NCI-H345 (cell line): ENCODE measurements at places on chromosomes 7 and 10.

DNA sequence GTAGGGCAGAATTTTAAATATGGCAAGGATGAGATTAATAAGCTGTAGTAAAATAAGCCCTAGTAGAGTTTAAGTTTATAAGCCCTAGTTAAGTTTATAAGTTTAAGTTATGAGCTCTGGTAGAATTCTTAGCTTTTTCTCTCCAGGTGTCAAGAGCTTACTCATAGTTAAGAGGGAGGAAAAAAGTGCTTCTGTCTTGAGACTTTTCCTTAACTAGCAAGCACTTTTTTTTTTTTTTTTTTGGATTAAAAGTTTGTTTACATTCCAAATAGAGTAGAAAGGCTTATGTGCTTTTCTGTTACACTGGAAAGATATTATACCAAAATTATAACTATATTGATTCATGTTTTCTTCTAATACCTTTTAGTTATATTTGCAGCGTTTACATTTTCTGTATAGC, 25.5 kb upstream of the MPP7 start:
- DNase-seq: no peak

DNA sequence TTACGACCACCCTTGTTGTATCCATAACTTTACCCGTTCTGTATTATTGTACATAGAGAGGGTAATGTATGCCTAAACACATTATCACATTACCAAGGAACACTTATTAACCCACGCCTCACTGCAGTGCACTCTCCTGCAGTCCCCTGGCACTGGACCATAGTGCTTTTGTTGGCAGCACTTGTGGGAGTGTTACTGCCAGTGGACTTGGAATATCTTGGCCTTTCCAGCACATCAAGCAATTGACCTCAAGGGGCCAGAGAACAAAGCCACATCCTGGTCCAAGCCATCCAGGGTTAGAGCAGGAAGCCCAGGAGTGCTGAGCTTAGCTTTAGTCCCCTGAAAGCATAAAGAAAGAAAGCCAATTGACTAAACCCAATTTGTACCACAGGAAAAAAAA, 304.2 kb downstream of the PCDH15 start:
- DNase-seq: no peak

DNA sequence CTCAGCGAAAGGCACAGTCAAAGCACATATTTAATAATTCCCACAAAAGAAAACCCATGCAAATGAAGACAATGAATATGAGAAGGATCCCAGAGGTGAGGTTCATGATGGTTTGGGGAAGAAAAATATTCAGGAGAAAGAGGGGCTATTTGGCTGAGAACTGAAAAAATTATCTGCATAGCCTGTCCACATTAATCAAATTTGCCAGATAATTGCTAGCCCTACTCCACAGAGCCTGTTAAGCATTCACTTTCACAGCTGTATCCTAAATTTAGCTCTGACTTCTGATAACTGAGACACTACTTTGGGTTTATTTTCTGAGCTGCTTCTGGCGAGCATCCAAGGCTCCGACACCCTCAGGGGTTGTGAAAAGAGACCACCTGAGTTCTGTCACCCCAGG, 176.2 kb downstream of the HERPUD2 start:
- no peak for DNase-seq

DNA sequence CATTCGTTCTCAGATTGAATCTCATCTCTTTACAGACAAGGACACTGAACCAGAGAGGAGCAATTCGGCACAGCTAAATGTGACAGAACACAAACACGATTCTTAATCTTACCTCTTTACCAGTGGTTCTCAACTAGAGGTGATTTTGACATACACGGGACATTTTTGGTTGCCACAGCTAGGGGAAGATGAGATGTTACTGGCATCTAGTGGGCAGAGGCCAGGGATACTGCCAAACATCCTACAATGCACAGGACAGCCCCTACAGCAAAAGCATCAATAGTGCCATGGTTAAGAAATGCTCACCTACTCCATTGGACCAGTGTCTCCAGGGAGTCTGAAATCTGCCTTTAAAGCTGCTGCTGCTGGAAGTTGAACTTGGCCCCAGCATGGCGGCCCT, 27.3 kb downstream of the PDE1C start:
- DNase-seq: no peak

DNA sequence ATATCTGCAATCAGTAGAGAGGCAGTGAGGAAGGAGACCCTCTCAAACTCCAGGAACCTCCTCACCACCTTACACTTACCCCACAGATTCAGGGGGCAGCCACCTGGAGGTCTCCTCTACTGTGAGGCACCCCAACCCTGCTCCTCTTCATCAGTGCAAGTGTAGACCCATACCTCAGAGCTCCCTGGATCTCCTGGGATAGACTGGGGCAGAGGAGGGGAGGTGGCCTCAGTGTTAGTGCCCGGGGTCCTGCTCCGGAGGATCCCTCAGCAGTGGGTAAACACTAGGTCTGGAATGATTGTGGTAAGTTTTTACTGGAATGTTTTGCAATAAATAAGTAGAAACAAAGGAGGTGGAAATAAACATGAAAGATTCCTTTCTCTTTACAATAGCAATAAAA, 31.1 kb downstream of the ANTXRL start:
- no peak for DNase-seq

DNA sequence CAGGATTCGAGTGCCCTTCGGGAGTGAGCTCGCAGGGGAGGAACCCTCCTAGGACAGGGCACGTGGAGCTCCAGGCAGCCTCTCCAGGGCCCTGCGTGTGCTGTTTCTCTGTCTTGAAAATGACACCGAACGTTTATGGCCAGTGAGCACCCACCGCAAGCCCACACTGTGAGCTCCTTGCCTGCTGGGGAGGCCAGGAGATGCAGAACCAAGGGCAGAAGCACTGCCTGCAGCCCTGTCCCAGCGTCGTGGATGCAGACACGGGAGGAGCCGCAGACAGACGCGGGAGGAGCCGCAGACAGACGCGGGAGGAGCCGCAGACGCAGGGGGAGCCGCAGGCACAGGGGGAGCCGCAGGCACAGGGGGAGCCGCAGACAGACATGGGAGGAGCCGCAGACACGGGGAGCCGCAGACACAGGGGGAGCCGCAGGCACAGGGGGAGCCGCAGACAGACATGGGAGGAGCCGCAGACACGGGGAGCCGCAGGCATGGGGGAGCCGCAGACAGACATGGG, 314.4 kb downstream of the PTPRN2 start:
- DNase-seq: no peak

DNA sequence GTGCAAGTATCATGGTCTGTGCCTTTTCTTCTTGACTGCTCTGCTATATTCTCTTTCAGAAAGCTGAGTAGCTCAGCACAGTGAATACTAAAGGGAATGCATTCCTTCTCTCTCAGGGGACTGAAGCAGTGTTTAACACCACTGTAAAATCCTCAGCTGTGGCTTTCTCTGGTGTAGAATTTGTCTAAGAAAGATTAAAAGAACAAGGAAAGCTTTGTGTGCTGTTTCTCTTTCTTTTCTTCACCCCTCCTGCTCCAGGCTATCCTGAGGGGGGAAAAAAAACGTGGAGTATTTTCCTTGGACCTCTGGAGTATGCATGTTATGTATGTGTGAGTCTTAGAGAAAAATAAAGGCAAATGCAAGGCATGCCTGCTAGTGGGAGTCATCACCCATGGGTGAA, 383.9 kb downstream of the AUTS2 start:
- no peak for DNase-seq

GRCh38 chr7:107998660-107999480, 4.1 kb downstream of the LAMB1 start:
- no peak for DNase-seq

DNA sequence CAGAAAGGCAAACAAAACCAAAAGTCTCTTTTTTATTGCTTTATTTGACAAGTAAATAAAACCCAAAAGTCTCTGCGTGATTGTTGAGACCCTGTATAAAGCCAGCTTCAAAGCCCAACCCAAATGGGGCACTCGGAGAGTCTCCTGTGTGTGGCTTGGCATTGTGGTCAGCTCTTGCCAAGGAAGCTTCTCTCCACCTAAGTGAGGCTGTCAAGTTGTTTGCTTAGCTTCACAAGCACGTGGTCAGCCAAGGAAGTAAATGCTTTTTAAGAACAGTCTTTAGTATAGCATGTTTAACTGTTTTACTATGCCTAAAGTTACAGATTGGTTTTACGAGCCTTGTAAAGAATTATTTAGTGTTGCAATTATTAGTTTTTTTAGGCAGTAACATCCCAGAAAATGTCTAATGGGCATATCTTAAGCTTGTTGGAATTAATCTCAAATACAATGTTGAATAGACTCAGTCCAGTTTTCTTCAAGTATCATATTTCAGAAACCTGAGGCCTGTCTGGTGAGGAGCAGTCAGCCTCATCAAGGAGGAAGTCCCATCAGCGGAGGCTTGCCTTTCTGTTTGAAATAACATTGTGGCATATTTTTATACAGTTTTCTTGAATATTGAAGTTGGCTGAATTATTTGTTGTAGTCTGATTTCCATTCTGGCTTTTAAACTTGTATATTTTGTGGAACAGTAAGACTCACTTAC, 144.3 kb downstream of the ANKRD30A start:
- DNase-seq: no peak

DNA sequence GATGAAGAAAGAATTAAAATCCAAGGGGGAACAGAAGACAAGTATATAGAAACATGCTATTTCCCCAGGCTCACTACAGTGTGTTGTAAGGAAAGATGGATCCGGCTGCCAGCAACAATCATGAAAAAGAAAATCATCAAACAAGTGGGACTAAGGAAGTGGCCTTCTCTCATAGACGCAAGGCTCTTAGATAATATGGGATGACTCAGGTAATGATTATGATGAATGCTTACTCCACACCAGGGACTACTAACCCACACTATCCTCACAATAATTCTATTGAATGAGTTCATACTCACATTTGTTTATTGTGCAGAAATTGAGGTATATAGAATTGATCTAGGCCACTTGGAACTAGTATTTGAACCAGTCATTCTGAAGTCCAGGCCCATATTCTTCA, 111.2 kb upstream of the BET1 start:
- no peak for DNase-seq

DNA sequence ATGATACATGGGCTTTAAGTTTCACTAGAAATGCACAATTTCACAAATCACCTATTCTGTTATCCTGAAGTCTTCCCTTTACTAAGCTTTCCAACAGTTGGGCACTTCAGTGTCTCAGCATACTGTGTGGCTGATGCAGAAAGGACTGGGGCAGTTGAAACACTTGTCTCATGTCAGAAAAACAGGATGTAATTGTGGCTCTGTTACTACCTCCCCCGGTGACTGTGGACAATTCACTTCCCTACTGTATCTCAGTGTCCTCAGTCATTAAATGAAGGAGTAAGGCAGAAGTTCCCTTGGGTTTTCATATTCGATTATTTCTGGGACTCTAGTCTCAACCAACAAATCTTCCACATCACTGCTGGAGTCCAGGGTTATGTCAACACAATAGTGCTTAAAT, 17.9 kb downstream of the ANKRD22 start:
- no peak for DNase-seq

DNA sequence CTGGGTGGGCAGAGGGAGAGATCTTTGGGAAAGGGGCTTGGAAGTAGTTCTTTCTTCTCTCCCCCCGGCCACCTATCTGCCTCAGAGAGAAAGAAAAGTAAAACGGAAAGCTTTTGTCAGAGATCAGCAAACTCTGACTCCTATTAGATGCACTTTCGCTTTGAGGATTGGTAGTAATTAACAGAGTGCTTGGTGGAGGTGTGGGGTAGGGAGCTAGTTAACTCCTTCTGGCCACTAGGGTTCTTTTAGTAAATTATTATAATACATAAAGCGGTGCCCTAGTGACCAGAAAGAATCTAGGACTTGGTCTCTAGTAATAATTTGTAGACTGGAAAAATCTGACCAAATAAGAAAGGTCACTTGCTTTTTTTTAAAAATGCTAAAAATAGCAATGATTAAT, 54.6 kb downstream of the CPVL start:
- DNase-seq: no peak

DNA sequence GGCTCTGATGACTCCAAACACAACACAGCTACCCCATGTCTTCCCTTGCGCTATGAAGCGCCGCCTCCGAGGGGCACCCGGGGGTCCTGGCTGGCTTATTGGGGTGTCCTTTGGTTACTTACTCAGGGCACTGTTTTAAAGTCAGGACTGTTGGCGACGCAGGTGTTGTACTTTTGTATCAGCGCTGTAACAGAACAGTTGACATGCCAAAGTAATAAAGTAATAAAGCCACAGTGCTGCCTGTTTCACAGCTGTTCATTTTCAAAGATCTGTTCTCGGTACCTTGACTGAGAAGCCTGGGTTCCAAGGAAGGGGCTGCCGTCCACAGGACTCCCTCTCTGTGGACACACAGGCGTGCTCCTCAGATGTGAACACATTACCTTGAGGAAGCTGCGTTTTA, 64.1 kb downstream of the WDR37 start:
- DNase-seq: no peak

DNA sequence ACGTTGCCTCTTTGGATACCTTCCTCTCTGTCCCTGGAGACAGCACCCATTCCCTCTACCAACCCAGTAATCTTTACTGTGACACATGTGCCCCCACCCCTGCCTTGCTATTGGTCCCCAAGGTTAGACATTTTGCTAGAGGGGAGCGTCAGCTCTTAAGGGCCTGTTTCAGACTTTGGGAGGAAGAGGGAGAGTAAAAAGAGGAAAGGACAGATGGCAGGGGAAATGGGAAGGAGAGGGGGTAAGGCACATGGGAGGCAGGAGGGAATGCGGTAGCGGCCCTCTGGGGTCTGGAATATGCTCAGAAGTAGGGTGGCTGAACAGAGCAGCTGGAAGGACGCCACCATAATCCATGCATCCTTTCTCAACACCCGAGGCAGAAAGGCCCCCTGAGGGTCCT, 12.2 kb downstream of the BLNK start:
- no peak for DNase-seq

GRCh38 chr7:19213746-19214145, 68.5 kb upstream of the FERD3L start:
- DNase-seq: no peak

- DNase-seq: no peak
Observed at GRCh38 chr7:21782996-21783395, 162.7 kb downstream of the CDCA7L start.

DNA sequence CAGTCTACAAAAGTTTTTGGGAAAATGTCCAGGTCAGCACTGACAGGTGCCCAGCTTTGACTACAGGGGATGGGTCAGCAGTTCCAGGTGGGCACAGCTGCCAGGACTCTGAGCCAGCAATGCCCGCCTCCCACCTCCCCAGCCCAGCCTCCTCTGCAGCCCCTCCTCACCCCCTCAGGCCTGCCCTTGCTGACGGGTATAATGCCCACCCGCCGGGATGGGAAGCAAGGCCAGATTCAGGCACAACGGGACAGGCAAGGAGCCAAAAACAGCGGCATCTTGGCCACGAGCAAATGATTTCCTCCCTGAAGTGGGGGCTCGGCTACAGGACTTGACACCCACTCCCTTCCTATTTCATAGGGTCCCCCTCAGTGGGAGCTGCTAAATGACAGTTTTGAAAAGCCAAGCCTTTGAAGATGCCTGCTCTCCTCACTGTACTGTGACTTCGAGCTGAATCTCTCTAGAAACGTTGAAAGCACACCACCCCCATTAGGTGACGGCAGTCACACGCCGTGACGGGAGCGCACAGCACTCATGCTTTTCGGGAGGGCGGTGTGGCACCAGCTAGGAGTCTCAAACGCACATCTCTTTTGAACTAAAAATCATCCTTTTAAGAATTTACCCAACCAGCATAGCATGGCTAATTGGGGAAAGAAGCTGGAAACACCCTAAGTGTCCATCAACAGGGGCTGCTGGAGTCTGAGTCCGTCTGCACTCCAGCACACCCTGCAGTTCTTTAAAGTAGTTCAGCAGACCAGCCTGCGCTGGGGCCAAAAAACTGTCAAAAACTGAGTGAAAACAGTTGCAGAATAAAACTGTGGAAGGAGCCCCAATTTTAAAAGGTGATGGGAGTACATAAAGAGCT, 29.6 kb downstream of the MAD1L1 start:
- DNase-seq: no peak

GRCh38 chr10:10758306-10758705, 259.4 kb upstream of the CELF2 start:
- DNase-seq: peak; percentile 2
